ENCODE measurements at places on chromosomes 6 and 20. TPM values are rescaled to one million over a fixed set of nuclear protein-coding genes. Genes with fewer than 3 reads are reported as not detected.
A peak's percentile ranks its signal among the peaks of the same experiment; 100 is the strongest.

SPTLC3 gene
- total RNA-seq = 65.9 TPM

- DNase-seq = no peak
Measured at GRCh38 chr6:129416337-129416990, 293.5 kb downstream of the ARHGAP18 start.

GRCh38 chr20:52948491-52948890, 23.7 kb upstream of the TSHZ2 start:
- no peak for DNase-seq

- no peak for DNase-seq
Measured at GRCh38 chr6:28922821-28923317, 916 bp downstream of the TRIM27 start.

DNA sequence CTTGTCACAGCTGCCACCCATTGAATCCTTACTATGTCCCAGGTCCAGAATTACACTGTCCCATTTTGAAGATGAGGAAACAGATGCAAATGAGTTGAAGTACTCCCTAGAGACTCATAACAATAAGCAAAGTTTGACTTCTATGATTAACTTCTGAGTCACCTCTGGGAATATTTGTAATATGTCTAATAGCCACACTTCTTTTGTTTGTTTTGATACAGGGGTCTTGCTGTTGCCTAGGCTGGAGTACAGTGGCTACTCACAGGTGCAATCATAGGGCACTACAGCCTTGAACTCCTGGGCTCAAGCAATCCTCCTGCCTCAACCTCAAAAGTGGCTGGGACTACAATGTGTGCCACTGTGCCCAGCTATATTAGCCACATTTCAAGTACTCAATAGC, 11.4 kb upstream of the SOX12 start:
- no peak for DNase-seq

GRCh38 chr6:123074616-123075015, 78.6 kb downstream of the CLVS2 start:
- DNase-seq = no peak

DNA sequence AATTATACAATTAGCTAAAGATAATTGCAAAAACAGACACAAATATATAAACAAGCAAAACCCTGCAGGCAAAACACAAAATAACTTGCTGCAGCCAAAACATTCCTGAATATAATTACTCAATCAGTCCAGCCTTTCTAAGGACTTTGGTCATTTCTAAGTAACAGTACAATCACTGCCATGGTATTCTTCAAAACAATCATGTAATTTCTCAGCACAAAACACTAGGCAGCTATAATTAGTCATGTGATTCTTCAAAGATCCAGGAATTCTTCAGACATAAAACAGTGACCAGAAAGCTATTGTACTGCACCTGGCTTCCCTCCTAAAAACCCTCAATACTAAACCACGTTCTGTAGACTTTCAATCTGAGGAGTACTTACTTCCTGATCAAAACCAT, 881.1 kb downstream of the EPHA7 start:
- no peak for DNase-seq

DNA sequence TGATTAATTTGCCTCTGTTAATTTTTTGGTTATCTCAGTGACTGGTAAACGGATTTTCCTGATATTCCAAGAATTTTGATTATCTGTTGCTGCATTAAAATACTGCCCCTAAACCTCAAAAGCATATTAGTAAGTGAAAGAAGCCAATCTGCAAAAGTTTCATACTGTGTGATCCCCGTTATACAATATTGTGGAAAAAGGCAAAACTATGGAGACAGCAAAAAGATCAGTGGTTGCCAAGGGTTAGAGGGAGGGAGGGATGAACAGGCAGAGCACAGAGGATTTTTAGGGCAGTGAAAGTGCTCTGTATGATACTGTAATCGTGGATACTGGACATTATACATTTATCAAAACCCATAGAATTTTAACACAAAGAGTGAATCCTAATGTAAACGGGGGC, 133.0 kb downstream of the MYLK4 start:
- no peak for DNase-seq

DNA sequence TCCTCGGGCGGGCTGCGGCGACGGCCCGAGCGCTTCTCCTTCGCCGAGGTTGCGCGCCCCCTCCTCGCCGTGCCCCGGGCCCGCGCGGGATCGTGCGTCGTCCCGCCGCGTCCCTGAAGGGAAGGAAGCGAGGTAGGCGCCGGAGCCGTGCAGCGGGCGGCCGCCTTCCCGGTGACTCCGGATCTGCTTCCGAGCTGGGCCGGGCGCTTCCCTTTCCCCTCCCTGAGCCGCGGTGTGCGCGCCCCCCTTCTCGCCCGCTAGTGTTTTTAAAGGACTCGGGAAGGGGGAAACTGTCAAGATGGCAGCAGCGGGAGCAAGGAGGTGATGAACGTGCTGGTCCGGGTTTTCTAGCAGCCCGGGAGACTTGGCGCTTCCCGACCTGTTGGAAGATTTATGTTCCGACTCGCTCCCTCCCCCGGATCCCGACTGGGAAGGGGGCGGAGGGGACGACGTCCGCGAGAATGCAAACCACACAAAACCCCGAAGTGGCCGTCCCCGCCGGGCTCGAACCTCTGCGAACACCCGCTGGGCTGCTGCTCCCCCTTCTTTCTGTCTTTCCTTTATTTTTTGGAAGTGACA, 744 bp upstream of the FOXO3 start:
- DNase-seq = peak; percentile 93

All from kidney (tissue), 22 donors.